IMR-90 (cell line): ENCODE measurements at places on chromosomes 12 and 14.

- peak; percentile 3 for DNase-seq
Measured at GRCh38 chr14:85280074-85280473, 249.9 kb upstream of the FLRT2 start.

DNA sequence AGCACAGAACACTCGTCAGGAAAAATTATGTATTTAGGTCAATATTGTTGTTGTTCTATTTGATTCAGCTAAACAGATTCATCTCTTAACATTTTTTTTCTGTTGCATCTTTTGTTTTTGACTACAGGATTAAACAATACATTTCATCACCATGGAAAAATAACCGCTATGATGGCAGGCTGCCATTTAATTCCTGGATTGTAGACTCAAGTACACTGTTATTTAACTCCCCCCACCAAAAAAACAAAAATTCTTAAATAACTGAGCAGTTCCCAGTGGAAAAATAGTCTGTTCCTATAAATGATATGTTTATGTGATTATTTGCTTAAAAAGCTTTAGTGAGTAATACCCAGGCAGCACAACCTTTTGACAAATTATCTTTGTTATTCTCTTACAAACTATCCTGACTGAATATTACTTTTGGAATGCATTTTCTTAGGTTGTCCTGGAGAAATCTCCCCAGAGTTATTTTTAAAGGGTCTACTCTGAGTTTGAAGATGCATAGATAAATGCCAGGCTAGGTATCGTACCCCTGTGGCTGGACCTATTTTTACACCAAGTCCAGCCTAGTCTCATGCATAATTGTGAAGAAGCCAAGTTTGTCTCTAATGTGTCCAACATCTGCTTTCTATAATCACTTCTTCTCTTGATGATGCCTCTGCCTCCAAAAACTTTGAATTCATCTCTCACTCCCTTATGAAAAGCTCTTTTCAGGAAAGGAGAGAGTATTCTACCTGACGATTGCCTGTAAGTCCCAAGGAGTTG, 3.7 kb downstream of the KERA start:
- DNase-seq, result peak; percentile 72

DNA sequence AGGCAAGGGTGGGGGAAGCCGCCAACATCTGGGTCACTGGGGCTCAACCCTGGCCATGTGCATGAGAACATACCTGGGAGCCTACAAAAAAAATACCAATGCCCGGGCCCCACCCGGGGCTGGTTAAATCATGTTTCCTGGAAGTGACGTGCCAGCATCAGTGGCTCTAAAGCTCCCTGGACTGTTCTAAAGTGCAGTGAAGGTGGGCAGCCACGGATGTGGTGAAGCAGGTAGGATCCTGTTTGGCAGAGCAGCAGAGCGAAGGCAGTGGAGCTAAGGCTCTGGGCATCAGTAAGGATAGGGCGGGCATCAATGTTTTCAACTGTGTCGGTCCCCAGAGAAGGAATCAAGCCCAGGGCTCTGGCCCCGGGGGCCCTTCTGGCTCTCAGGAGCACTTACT, 525 bp upstream of the GPR68 start:
- DNase-seq, result no peak

- DNase-seq, result peak; percentile 65
Measured at GRCh38 chr12:32116897-32117296, 10.2 kb downstream of the BICD1 start.

- peak; percentile 44 for DNase-seq
Measured at GRCh38 chr12:42504049-42504448, 85.5 kb downstream of the PRICKLE1 start.

DNA sequence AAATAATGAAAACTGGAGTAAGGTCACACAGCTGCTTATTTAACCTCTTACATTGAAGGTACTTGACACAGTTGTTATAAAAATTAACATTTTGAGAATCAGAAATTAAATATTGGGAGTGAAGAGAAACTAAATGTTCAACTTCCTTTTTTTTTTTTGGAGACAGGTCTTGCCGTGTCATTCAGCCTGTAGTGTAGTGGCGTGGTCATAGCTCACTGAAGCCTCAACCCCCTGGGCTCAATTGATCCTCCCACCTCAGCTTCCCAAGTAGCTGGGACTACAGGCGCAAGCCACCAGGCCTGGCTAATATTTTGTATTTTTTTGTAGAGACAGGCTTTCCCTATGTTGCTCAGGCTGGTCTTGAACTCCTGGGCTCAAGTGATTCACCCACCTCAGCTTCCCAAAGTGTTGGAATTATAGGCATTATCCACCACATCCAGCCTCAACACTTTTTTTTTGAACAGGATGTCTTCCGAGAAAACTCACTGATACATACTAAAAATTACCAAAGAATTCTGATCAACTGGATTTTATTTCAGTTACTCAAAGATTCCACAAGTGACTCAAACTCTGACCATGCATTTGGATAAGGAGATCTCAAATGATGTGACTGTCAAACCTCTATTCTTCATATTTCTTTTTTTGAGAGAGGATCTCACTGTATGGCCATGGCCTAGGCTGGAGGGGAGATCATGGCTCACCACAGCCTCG, 35.4 kb downstream of the SGPP1 start:
- DNase-seq, result peak; percentile 31

DNA sequence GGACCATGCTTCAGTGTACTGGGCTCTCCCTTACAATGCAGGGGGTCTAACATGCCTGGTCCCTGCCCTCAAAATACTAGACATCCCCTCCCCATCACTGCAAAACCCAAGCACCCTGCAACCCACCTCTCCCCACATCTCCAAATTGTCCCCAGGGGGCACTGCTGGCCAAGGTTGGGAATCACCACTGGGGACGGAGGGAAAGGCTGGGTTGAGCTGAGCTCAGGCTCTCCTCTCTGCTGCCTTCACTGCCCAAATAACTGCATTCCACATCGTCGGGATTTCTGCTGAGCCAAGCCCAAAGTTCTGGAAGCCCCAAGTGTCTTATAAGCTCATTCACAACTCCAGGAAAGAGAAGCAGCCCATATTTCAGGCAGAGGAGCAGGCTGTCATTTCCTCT, 69.6 kb downstream of the NT5DC3 start:
- peak; percentile 44 for DNase-seq

- peak; percentile 88 for DNase-seq
Measured at GRCh38 chr14:37550511-37550910, 44.5 kb downstream of the FOXA1 start.

- DNase-seq, result no peak
Measured at GRCh38 chr14:21055432-21056117, 2.0 kb upstream of the RNASE8 start.

DNA sequence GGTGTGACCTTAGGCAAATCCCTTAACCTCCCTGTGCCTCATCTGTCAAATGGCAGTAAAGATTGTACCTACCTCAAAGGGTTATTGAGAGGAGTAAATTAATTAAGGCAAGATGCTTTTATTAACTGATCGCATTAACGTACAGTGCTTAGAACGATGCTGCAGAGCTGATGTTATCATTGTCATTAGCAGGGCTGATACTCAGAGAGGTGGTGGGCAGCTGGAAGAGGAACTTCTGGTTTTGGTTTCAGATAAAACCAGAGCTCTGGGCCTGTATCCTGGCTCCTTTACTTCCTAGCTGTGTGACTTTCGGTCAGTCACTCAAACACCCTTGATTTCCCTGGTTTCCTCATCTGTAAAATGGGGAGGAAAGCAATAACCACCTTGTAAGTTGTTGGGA, 55.1 kb downstream of the CALM1 start:
- DNase-seq, result no peak

DNA sequence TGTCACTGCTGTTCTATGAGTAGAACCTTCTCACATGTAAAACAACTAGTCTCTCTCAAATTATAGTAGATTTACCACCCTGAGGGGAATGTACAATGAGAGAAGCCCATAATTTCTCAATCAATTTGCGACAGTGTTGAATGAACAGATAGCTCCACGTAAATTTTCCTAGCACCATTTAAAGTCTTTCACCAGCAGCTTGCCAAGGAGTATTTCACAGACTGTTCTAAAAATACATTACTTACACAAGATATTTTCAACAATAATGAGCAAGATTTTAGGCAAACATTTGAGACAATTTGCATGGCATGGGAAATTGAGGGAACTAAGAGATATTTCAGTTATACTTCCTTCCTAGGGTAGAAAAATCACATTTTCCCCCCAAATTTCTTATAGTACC, 151.6 kb downstream of the KICS2 start:
- DNase-seq, result no peak

- no peak for DNase-seq
Measured at GRCh38 chr14:75163677-75164076, 12.7 kb downstream of the TMED10 start.

- DNase-seq, result no peak
Measured at GRCh38 chr12:76124456-76124855, 40.0 kb upstream of the NAP1L1 start.

GRCh38 chr12:47801170-47801903, 18.4 kb downstream of the HDAC7 start:
- no peak for DNase-seq

DNA sequence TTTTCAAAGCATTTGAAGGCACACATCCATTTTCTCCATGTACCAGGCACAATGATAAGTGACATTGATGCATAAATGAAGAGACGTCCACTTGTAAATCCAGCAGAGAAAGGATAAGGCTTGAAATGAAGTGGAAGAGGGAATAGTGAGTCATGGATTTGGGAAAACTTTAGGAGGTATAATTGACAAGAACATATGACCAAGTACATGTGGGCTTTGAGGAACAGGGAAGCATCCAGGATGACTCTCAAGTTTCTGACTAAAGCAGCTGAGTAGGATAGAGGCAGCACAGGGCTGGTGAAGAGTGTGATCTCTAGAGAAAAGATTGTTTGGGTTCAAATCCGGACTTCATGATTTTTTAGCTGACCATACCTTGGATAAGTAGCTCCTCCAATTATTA, 43.6 kb upstream of the SYT1 start:
- DNase-seq, result no peak

DNA sequence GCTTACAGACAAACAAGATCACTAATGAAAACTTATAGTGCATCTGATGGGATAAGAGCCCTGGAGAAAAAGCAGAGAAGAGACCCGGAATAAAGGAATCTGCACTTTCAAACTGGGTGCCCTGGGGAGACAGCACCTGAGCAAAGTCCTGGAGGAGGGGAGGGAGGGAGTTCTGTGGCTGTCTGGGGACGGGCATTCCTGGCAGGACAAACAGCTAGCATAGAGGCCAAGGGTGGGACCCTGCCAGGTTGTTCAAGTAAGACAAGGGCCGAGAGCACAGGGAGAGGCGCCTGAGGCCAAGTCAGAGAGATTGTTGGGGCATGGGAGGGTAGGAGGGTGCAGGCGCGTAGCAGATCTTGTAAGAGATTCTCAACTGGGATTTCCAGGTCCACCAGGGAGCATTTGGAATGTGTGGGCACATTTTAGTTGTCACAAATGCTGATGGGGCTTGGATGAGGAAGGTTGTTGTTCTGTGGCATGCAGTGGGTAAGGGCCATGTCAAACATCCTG, 14.2 kb downstream of the IQSEC3 start:
- no peak for DNase-seq

DNA sequence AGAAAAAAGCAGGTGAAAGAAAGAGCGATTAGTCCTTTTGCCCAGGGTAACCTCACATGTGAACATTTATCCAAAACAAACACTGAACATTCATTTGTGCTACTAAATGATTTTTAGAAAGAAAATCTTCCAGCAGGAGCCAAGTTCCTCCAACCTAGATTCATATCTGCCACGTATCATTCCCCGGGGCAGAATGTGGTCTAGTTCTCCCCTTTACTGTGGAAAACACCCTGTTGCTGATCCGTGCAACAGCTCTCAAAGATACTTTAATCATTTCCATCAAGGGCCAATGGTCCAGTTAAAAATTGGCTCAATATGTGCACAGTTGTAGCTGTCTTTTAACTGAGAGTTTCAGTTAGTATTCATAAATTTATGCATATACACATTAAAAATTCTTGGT, 479.1 kb downstream of the ATP23 start:
- DNase-seq, result no peak

GRCh38 chr14:68757618-68758081, 35.2 kb downstream of the ZFP36L1 start:
- DNase-seq, result peak; percentile 28

- no peak for DNase-seq
Measured at GRCh38 chr14:64463195-64463594, 2.1 kb upstream of the AKAP5 start.

DNA sequence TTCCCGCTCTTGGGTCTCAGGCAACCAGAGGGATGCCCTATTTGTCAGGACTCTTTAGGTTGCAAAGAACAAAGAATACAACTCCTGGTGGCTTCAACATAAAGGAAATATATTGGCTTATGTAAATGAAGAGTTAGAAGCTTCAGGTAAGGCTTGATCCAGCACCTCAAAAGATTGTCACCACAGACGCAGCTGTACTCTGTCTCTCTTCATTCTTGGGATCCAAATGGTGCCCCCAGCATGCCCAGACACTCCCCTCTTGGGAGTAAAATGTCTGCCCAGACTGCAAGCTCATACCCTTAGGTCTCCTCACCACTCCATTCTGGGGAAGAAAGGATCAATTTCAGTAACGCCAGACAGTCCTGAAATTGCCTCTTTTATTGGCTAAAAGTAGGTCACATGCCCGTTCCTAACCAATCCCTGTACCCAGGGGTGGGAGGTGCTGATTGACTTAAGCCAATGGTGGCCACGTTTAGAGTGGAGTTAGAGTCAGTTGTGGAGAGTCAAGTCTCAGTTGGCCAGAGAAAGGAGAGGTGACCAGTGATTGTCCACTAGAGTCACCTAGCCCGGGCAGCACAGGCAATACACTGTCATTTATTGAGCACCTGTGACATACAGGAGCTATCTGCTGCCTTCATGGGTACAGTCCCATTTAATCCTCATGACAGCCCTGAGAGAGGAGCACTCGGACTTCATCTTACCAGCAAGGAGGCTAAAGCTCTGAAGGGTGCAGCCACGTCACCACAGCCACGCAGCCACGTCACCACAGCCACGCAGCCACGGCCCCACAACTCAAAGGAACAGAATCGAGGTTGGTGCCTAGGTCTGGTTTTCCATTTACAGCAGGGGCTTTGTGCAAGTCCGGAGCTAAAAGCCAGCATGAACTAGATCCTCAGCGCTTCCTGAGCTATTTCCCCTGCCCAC, 19.7 kb upstream of the BEGAIN start:
- DNase-seq, result no peak

DNA sequence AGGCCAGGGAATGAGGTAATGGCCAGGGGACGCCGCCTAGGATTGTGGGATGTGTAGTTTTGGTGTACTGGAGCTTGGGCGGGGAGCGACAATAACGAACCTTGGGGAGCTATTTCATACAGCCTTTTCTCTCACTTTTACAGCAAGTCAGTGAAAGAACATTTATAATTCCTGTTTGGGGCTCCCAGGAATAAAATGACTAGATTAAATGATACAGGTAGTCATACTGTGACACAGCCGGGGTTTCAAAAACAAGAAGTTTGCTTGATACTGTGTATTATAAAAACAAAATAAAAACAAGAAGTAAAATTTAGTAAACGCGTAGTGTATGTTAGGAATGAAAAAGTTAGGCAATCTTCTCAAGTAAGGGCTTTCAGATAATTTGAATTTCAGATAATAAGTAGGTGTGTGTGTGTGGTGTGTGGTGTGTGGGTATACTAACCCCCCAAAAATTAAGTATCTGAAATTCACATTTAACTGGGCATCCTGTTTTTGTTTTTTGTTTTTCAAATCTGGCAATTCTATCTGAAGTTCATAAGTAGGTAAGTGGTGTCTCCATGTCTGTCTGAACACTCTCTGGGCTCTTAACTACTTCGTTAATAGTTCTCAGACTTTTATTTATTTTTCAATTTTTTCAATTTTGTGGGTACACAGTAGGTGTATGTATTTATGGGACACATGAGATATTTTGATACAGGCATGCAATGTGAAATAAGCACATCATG, 458 bp upstream of the DCTN2 start:
- DNase-seq, result no peak

GRCh38 chr14:55388160-55388559, 23.5 kb downstream of the ATG14 start:
- DNase-seq, result peak; percentile 95

- no peak for DNase-seq
Measured at GRCh38 chr12:126218697-126219096, 1153.5 kb downstream of the AACS start.
